ENCODE measurements at places on chromosomes 1 and 21. TPM values are rescaled to one million over a fixed set of nuclear protein-coding genes. Genes with fewer than 3 reads are reported as not detected.

PLA2G5 gene
- not detected for total RNA-seq

NR5A2 gene
- total RNA-seq: 0.13 TPM

AGPAT3 gene
- total RNA-seq: 132 TPM

FOXD3 gene
- not detected for total RNA-seq

All from activated T-helper 1 cell treated with anti-CD3 and anti-CD28 coated beads, Interleukin-12 subunit alpha, Interleukin-12 subunit beta, Interleukin-2, Interleukin-4 antibody, amounts not matched to agents 30 ng/mL and 10 ng/mL and 1 ng/mL, durations not matched to agents 14 hours and 24 hours and 36 hours (primary cell).